ENCODE measurements at places on chromosomes 2 and 18. TPM values are rescaled to one million over a fixed set of nuclear protein-coding genes. Genes with fewer than 3 reads are reported as not detected.

GRCh38 chr2:48174503-48174902 lies 268.2 kb upstream of the FBXO11 start:
- no peak for DNase-seq

GRCh38 chr18:57004366-57005121 lies 142.3 kb upstream of the BOD1L2 start:
- DNase-seq = no peak

PRPF40A gene
- 83.0 TPM for total RNA-seq

- DNase-seq = no peak
Measured at GRCh38 chr2:216803791-216804190, 56.1 kb downstream of the TNP1 start.

SLC1A4 gene
- 78.7 TPM for total RNA-seq

DNA sequence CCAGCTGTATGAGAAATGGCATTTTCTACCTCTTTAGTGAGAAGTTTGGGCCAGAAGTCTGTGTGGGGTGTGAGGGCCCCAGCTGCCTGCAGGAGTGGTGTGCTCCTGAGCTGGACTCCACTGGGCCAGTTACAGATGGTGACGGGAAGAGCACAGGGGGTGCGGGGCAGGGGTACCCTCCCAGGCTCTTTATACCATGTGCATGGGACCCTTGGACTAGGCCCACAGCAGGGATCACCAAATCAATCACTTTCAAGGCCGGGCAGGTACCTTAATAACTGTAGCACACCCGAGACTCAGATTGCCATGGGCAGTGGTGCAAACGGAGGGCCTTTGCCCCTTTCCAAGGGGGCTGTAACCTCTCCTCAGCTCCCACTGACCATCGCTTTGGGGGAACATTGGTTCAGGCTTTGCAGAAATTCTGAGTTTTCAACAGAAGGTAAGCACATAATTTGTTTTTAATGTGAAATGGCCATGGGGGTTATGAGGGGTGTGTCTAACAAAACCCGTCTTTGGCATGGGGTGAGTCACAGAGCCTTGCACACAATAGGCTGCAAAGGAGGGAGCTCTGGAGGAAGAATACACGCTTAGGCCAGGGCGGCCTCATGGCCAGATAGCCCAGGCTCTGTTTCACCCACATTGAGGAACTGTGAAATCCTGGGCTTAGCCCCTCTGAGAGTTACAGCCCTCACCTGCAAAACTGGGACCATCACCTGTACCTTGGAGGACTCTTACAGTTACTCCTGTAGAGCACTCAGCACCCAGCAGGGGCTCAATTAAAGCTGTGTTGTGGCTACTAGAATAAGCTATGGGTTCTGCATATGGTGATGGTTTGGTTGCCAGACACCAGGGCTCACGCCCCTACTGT lies 141.0 kb upstream of the BCL2L11 start:
- DNase-seq = no peak

DNA sequence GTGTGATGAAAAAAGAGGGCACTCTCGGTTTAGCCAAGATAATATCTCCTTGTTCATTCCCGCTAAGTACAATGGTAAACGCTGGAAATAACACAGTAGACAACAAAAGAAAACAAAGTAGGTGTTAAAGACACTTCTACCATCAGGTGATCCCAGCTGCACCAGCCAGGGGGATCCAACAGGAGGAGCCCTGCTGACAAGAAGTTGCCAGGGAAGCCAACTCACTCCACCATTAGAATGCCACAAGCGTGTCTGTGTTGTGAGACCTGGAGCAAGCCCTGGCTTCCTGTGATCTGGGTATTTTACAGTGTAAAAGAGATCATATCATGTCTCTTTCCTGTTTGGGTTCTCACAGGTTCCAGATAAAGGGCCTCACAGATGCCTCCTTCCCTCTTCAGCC lies 117.0 kb downstream of the GRB14 start:
- DNase-seq = no peak

- no peak for DNase-seq
Measured at GRCh38 chr2:9594366-9595054, 36.3 kb downstream of the YWHAQ start.

ABHD3 gene
- 10.0 TPM for total RNA-seq

Measured in osteocyte (in vitro differentiated cells).